Renal cortical epithelial cell (primary cell): ENCODE measurements at places on chromosomes 6 and 20. TPM values are rescaled to one million over a fixed set of nuclear protein-coding genes. Genes with fewer than 3 reads are reported as not detected.
A peak's percentile ranks its signal among the peaks of the same experiment; 100 is the strongest.

Gene ADGRF5
- total RNA-seq, result 0.17 and 0.70 TPM in 2 replicates

- DNase-seq, result peak; percentile 41
These were observed 40.3 kb upstream of the AHI1 start for GRCh38 chr6:135537741-135538301.

- DNase-seq, result no peak
These were observed 195.7 kb downstream of the LMBRD1 start for GRCh38 chr6:69601132-69601531.

- no peak for DNase-seq
These were observed 18.8 kb downstream of the ENPP3 start for GRCh38 chr6:131655951-131656350.

DNA sequence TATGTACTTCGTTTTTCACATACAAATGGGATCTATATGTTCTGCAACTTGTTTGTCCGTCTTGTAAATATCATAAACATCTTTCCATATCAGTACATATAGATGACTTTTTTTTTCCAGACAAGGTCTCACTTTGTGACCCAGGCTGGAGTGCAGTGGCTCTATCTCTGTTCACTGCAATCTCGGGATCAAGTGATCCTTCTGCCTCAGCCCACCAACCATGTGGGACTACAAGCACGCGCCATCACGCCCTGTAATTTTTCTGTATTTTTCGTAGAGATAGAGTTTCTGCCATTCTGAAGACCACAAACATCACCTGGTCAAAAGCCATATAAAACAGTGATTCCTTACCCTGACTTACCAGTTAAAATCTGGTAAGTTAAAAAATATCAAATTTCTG is 37.7 kb upstream of the SYNCRIP start:
- no peak for DNase-seq

GRCh38 chr6:80550748-80551147 is 444.3 kb downstream of the BCKDHB start:
- DNase-seq, result no peak

DNA sequence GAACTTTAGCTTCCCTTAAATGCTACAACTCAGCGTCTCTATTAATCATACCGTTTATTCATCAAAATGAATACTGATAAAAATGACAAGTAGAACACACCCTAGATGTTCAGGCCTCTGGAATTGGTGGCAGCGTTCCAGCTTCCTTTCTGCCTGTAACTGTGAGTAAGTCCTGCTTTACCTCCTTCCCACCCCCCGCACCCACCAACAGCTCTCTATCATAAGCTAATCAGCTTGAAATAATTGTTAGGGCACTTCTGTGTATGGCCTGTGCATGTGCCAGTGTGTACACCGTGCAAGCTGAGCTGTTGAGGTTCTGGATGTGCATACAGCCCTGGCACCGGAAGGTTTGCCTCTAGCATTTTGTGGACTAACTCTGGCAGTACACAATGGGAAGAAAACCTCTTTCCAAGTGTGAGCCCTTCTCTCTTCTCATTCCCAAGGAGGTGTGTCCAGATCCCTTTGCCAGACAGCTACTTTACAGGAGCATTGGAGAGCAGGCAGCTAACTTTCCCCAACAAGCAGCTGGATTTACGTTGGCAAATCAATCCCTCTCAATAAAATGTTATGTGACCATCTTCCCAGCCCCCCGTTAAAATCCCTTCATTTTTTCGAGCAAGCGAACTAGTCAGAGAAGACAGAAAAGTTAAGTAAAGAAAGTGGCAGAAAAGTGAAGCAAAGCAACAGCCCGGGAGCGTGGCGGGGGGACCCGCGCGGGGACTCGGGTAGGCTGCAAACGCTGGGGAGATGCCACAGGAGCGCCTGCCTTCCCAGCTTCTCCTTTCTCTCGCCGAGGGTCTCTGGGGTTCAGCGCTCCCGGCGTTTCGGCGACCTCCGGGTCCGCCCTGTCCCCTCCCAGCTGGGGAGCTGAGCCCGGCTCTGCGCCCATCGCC is 803 bp upstream of the ADGRG6 start:
- DNase-seq, result peak; percentile 50

GRCh38 chr20:36572701-36573102 is 695 bp upstream of the TGIF2 start:
- peak; percentile 39 for DNase-seq

DNA sequence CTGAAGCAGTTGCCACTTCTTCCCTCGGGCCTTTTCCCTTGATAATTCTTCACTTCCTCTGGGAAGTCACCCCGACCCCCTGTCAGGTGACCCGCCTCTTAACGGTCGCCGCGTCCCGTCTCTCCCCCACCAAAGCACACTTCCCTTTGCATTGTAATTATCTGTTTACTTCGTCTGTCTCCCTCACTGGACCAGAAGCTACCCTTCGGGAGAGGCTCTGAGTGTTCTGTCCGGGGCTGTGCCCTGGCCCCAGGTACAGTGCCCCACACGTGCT is 771 bp upstream of the SNAI1 start:
- DNase-seq, result no peak

DNA sequence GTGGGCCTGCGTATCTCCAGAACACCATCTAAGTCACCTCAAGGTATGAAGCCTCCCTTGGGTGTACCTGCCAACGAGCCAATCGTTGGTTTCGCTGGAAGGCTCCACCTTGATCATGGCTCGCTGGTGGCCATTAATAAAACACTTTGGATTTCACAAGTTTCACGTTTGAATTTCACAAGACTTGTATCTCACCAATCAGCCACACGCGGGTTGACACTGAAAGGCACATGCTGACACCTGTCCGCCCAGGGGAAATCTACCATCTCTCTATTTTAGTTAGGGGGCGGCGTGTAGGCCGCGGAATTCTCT is 586 bp upstream of the HMGA1 start:
- peak; percentile 63 for DNase-seq

DNA sequence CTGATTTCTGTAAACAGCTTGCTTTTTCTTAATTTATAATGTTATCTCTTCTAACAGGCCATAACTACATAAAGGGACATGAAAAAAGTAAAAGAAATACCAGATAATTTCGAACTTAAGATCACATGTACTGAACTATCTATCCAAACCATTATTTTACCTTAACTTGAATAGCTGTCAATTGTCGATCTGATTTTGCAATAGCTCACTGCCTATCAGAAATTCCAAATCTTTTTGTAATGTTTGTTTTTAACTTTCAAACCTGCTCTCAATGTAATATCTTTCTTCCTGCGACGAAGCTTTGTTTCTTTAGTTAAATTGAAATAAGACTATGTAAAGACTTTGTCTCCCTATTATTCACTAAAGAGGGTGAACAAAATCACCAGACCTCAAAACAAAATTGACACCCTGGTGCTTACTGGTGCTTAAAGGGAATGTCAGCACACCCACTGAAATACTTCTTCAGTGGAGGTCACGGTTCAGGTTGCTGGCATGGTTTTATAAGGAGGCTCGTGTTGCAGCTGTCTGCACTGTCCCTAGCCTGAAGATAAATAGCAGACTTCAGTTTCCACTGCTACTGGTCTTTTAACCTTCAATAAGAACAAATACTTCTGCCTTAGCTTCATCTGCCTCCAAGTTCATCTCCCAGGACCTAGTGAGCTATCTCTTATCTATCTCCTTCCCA is 117.5 kb upstream of the QKI start:
- peak; percentile 66 for DNase-seq
